ENCODE measurements at places on chromosomes 13 and 19.

- no peak for DNase-seq
Observed at GRCh38 chr13:75147946-75148345, 334.0 kb downstream of the TBC1D4 start.

DNA sequence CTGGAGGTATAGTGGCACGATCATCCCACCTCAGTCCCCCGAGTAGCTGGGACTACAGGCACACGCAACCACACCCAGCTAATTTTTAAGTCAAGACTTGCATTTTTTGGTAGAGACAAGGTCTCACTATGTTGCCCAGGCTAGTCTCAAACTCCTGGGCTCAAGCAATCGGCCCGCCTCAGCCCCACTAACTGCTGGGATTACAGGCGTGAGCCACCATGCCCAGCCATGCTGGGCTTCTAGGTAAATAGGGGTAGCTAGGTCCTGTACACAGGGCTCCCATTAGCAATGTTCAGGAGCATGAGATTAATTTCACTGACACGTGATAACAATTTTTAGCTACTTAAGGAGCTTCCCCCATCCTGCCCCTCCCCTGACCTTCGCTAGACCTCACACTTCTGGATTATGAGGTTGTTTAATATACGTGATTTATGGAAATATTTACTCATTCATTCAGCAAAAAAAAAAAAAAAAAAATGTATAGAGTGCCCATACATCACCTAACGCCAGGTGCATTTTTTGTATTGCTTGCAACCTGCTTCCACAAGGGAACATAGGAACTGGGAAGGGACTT is 19.2 kb downstream of the TMEM272 start:
- no peak for DNase-seq

- DNase-seq, result no peak
Observed at GRCh38 chr19:53160350-53160749, 1.5 kb upstream of the ZNF347 start.

DNA sequence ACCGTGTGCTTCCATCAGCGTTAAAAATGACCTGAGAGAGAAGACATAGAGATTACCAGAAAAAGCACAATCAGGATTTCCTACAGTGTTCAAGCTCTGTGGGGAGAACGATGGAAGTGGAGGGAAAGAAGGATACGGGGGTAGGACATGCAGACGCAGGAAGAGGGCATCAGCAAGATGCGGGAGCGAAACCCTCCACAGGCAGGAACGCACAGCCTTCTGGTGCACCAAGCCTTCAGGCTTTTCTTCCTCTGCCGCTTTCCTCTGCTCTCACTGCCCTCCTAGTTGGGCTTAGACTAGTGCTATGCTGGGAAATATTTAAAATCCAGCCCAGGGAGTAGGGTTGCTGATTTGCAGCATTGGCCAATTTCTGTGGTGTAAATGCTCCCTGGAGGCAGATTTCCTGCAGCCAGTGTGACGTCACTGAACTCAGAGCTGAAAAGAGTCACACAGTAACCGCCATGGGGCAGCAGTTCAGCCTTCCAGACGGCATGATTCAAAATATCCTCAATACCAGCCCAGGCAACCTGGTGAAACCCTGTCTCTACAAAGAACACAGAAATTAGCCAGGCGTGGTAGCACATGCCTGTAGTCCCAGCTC is 205.1 kb upstream of the SOX1 start:
- no peak for DNase-seq

DNA sequence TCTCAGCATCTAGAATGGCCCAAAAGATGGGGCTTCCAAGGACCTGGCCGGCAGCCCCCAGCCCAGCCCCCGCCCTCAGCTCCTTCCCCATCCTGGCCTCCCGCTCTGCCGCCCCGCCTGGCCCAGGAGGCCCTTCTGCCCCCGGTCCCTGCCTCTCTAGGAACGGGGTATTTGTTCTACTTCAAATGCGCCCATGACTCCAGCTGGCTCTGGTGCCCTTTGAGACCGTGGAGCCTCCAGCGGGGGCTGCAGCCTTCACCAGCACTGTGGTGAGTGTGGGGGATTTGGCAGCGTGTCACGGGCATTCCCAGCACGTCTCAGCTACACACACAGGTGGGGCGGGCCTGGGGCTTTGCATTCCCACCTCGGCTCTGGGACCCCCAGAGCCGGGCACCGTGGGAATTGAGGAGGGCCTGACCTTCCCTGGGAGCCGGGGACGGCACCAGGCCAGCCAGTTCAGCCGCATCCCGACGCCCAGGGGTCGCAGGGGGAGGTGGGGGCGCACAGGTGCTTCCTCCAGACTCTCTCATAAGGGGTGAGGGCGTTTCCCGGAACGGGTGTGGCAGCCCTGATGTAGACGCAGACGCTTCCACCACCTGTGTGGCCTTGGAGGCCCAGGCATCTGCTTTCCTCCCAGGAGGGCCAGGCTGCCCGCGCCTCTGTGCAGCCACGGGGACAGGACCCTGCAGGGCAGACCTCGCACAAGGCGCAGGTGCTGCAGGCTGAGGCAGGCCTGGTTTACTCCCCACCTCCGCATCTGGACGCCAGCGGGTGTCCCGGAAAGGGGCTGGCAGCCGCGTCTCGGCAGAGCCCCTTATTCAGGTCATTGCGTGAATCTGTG is 947 bp downstream of the ATP4B start:
- no peak for DNase-seq

DNA sequence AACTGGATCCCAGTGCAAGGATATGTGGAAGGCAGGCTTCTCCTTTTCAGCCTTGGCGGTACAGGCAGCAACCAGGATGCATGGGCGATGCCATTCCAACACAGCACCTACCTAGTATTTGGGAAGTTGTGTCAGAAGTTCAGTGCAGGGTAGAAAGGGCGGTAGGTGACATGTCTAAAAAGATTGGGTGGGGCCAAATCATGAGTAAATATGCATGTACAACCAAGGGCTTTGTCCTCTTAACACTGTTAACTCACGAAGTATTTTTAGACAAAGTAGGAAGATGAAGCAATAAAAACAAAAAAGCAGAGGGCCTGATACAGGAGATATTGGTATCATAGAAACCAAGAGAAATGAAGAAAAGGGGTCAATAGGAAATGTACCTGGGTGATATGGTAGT is 392.1 kb downstream of the MYO16 start:
- DNase-seq, result no peak

GRCh38 chr13:95267662-95268342 is 33.4 kb downstream of the ABCC4 start:
- DNase-seq, result peak; percentile 68

GRCh38 chr13:112525356-112525945 is 62.5 kb downstream of the TUBGCP3 start:
- no peak for DNase-seq

- no peak for DNase-seq
Observed at GRCh38 chr19:29672933-29673336, 7.7 kb downstream of the PLEKHF1 start.

DNA sequence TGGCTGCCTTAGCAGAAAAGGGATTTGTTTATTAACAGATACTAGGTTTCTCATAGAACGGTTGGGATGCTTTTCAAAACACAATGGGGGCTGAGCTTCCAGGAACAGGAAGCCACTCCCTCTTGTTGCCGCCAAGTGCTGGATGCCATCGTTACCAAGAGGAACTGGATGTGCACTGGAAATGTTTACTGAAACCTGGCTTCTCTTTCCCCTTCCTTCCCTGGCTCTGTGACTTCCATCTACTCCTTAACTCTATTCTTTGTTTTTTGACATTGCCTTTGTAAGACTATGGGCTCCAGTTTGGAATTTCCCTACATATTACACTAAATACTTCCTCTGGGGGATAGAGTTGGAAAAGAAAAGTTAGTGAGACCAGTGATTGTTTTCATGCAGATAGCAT is 11.7 kb upstream of the KL start:
- no peak for DNase-seq

DNA sequence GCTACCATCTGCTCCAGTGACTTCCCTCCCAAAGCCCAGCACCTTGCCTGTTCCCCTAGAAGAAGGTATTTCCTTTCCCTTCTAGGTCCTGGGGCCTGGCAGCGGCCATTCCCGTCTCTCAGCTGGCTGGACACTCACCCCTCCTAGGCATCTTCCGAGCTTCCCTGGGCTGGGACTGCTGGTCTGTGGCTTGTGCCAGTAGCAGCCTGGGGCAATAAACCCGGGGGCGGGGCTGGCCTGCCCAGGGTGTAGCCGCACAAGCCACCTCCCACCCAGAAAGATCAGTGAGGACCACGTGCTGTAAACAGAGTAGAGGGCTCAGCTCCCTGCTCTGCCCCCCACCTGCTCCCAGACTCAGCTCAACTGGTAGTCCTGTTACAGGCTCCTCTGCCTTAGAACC is 15.0 kb downstream of the LIPE start:
- DNase-seq, result no peak

DNA sequence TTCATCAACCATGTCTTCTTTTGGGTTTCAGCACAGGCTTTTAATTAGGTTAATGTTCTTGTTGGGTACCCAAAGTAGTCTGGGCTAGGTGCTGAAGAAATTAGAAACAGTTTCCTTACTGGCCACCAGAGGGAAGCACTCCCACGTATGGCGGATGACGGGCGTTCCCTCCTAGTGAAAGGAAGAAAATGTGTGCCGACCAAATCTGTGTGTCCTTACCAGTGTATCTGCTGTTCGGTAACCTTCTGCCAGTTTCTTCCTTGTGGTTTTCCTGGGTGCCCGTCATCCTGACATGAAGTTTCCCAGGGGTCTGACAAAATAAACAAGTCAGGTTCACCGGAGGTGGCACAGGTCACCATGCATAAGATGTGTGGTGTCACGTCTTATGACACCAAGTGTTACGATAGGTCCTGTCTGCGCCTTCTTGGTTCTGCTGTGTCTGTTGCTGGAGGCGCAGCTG is 6.0 kb upstream of the WDR88 start:
- DNase-seq, result peak; percentile 5

GRCh38 chr13:95678967-95679366 is 2.0 kb downstream of the DNAJC3 start:
- DNase-seq, result no peak

DNA sequence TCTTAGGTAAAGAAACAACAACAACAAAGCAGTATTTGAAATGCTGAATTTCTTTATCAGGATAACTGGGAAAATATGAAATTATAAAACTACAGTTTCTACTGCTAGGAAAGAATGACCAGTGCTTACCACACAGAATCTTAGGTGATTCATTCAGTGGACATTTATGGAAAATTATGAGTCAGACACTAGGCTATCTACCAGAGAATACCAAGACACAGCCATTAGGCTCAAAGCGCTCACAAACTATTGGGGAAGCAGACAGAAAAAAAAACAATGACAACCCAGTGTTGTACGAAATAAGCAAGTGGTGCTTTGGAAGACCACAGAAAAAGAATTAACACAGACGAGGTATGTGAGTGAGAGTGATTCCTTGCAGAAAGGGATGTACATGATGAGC is 1019.5 kb downstream of the PCDH9 start:
- no peak for DNase-seq

DNA sequence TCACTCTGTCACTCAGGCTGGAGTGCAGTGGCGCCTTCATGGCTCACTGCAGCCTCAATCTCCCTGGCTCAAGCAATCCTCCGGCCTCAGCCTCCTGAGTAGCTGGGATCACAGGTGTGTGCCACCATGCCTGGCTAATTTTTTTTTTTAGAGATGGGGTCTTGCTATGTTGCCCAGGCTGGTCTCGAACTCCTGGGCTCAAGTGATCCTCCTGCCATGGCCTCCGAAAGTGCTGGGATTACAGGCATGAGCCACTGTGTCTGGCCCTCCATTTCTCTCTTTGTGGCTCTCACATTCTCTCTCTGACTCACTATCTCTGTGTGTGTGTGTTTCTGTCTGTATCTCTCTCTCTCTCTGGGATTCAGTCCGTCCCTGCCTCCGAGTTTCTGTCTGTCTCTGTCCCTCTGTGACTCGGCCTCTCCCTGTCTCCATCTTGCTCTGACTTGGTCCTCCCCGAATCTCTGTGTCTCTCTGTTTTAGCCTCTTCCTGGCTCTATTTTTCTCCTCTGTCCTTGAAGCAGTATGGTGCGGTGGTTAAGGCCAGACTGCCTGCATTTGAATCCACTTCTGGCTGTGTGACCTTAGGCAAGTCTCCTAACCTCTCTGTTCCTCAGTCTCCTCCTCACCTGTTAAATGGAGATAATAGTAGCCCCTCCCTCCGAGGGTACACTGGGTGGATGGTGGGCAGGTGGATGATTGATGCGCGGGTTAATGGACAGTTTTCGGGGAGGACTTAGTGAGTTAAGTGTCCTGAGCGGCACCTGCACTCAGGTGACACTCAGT is 11.0 kb downstream of the MEIS3 start:
- no peak for DNase-seq

DNA sequence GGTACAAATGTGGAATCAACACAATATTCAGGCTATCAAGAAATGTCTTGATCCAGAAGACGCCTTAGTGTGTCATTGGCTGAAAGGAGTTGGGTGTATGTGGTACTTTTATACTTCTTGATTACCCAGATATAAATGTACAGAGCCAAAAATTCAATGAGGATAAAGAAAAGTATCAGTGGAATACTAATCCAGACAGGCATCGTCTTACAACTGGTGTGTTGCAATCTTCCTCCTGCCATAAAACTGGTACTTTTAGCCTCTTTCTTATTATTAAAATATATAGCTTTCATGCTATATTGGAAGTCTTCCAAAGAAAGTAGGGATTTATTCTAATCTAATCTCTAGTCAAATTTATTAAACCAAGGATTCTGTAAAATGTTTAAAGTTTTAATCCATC is 388.6 kb upstream of the MIR17HG start:
- no peak for DNase-seq

GRCh38 chr13:44735806-44736205 is 159.7 kb upstream of the TSC22D1 start:
- DNase-seq, result no peak

GRCh38 chr13:98207416-98207815 is 30.3 kb upstream of the RNF113B start:
- DNase-seq, result no peak

DNA sequence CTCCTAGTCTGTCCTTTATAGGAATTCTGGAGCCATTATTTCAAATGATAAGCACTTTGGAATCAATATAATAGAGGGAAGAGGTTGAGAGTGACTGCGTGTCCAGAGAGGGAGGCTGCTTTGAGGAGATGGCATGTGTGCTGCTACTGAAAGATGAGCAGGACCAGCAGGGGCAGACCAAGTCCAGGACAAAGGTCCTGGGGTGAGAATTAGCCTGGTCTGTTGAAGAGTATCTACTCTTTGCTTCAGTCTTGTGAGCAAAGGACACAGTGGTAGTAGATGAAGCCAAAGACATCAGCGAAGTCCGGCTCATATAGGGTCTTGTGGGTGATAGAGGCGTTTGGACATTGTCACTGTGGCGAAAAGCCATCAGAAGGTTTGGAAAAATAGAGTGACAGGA is 21.1 kb downstream of the SGCG start:
- no peak for DNase-seq

DNA sequence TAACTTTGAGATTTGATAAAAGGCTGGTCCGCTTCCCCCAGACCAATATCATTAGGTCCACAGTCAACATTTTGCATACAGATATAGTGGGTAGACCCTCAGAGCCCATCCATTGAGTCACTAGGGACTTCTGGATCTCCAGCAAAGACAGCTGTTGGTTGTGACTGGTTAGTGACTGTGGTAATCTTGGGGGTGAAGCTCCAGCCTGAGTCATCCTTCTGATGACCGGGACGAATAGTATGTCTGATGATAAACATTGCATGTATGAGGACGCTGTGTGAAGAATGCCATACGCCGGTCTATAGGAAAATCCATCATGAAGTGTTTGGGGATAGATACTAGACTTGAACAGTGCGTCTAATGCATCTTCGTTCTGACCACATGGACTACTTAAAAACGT is 307.0 kb downstream of the UQCRFS1 start:
- no peak for DNase-seq
